Left kidney (tissue), 8 donors: ENCODE measurements at places on chromosomes 3 and 15. TPM values are rescaled to one million over a fixed set of nuclear protein-coding genes. Genes with fewer than 3 reads are reported as not detected.

The FAM81A gene
- polyA plus RNA-seq: 30.7 TPM

The STARD5 gene
- polyA plus RNA-seq: 4.9 TPM

DNA sequence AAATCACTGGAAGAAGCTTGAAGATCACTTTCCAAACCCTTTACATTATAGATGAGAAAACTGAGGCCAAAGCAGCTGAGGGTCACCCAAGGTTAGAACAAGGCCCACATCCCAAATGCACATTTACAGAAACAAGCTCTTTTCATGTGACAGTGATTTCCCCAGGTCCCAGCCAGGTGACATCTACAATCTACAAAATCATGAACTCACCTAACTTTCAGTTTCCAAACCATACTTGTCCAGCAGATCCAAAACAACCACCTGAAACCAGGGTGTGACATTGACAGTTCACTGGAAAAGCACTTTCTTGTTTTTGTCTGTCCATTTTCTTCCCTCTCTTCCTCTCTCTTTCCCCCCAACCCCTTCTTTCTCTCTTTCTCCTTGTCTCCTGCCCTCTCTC lies 132.2 kb upstream of the PRICKLE2 start:
- DNase-seq: no peak

The ASB14 gene
- polyA plus RNA-seq: 1.4 TPM

GRCh38 chr15:67543348-67543718 lies 830 bp downstream of the MAP2K5 start:
- DNase-seq: peak; percentile 27

- DNase-seq: peak; percentile 28
Measured at GRCh38 chr15:76576523-76577279, 240.1 kb downstream of the ISL2 start.

DNA sequence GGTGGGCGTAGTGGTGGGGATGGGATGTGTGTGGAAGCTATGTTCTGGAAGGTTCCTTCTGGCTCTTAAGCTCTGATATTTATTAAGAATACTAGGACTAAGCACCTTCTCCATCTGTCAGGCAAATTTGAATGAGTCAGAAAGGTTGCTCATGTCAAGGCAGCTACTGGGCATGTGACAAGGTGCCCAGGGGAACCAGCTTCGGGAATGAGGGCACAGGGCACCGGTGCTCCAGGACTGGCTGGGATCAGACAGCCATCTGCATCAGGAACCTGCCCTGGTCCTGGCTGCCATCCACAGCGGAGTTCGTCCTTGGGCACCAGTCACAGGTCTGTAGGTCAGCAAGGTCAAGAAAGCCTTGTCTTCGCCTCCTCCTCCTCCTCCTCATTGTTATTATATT lies 32.5 kb downstream of the CA12 start:
- no peak for DNase-seq

The CFAP100 gene
- polyA plus RNA-seq: 1.7 TPM

GRCh38 chr15:70158309-70159000 lies 60.7 kb upstream of the TLE3 start:
- DNase-seq: no peak

The PPP1R14D gene
- 0.62 TPM for polyA plus RNA-seq

The FAM43A gene
- 3.7 TPM for polyA plus RNA-seq

DNA sequence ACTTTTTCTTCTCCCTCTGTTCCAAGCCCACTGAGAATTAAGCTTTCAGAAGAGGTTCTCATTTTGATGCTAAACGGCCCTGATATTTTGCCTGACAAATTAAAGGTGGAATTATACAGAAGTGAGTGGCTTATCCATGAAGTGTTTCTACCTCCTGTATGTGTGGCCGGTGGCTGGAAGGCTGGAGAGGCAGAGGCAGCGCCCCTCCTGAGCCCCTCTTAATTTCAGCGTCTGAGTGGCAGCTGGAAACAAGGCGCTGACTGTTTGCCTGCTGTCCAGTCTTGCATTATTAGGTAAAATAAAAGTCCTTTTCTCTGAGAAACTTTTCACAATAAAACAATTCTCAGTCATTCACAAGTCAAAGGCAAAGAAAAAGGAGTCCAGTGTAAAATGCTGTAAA lies 685.7 kb downstream of the MCTP2 start:
- DNase-seq: no peak

DNA sequence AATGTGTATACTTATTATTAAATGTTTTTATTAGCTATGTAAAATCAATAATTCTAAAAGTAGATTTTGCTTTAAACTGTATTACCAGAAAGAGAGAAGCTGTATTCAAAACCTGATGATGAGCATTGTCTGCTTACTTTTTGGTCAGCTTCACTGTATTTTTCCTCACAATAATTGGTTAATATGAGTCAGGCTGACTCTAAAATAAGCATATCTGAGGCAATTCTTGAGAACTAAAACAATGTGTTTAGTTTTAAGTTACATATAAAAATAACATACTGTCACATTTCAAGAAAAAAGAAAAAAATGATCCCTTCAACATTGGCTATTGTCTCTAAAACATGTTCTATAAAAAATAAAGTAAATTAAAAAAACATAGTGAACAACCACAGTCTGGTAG lies 66.1 kb downstream of the EPHA3 start:
- no peak for DNase-seq

The TRANK1 gene
- 9.9 TPM for polyA plus RNA-seq

The LMOD3 gene
- 0.05 TPM for polyA plus RNA-seq

The CCDC13 gene
- 3.8 TPM for polyA plus RNA-seq

GRCh38 chr3:141659821-141660613 lies 78.1 kb upstream of the RNF7 start:
- peak; percentile 48 for DNase-seq

The MCF2L2 gene
- 1.7 TPM for polyA plus RNA-seq

DNA sequence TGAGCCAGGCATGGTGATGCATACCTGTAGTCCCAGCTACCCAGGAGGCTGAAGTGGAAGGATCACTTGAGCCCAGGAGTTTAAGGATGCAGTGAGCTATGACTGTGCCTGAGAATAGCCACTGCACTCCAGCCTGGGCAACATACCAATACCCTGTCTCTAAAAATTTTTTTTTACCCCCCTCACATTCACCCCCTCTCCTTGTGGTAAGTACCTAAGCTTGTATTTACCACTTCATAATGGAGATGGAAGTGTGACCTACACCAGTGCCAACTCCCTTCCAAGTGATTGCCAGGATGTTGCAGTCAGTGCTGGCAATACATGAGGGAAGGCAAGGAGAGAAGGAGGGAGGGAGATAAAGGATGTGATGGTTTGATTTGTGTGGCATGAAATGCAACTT lies 84.2 kb downstream of the LRRC28 start:
- DNase-seq: no peak

DNA sequence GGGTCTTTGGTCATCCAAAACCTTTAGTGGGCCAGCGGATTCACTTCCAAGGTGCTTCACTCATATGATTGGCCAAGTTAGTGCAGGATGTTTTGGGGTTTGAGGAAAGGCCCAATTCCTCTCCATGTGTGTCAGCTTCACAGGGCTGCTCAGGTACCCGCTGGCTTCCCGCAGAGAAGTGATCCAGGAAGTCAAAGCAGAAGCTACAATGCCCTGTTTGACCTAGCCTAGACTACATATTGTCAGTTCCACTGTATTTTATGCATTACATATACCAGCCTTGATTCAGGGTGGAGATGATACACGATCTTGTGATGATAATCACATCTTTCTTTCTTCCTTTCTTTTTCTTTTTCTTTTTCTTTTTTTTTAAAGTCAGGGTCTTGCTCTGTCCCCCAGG lies 32.1 kb downstream of the PDE8A start:
- DNase-seq: no peak

The ARIH2 gene
- 112 TPM for polyA plus RNA-seq

DNA sequence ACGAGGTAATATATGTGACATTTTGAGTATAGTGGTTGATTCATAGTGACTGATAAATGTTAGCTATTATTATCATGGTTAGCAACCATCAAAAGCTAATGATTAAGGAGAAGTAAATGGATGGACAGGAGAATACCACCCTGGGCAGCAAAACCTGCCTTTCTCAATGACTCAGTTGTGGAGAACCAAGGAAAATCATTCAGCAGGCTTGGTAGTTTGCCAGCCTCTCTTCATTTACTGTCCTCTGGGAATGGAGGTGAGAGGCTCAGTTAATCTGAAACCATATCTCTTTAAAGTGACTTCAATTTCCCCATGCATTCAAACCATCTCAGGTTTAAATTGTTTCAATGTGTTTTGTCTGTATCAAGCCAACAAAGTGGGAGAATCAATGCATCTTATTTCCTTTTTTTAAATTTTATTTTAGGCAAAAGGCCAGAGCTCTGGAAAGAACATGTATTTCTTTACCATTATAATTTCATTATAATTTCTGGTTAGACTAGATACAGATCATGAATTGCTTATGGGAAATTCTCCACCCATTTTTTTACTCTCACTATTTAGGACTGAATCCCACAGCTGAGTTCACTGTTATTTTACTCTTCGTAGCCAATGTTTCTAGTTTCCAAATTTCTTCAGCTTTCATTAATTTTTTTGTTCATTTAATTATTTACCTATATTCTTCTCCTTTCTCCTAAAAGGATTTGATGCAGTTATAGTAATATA lies 2.7 kb downstream of the TM4SF18 start:
- DNase-seq: no peak

The DGKG gene
- 0.43 TPM for polyA plus RNA-seq

DNA sequence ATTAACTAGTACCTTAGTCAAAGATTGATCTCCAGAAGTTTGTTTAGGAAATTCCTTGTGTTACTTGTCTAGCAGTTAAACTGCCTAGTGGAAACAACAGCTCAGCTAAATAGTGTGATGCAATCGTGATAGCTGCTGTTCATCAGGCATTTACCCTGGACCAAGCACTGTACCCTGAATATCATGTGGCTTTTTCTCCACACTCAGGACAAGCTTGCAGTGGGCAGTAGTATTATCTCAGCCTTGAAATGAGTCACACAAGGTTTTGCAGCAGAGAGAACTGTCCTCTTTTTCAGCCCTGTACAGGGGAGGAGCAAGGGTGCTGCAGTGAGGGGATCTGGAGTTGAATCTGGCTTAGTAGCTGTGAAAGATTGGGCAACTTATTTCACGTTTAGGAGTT lies 208.4 kb downstream of the TP63 start:
- DNase-seq: no peak

GRCh38 chr3:115704661-115705338 lies 81.5 kb downstream of the GAP43 start:
- DNase-seq: no peak

DNA sequence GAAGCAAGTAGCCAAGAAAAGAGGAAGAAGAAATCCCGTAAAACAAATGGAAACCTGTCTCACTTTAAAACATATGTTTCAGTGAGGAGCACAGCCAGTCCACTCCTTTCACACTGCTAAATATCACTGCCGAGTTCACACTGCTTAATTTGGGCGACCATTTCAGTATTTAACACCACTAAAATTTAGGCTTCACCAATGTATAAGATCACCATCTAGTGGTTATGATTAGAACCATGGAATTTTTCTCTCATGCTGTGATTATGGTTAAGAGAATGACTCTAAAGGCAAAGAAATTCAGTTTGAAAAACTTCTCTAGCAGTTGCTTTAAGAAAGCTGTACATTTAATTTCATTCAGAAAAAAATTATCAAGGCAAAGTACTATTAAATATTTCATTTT lies 16.6 kb downstream of the SLC4A7 start:
- no peak for DNase-seq

DNA sequence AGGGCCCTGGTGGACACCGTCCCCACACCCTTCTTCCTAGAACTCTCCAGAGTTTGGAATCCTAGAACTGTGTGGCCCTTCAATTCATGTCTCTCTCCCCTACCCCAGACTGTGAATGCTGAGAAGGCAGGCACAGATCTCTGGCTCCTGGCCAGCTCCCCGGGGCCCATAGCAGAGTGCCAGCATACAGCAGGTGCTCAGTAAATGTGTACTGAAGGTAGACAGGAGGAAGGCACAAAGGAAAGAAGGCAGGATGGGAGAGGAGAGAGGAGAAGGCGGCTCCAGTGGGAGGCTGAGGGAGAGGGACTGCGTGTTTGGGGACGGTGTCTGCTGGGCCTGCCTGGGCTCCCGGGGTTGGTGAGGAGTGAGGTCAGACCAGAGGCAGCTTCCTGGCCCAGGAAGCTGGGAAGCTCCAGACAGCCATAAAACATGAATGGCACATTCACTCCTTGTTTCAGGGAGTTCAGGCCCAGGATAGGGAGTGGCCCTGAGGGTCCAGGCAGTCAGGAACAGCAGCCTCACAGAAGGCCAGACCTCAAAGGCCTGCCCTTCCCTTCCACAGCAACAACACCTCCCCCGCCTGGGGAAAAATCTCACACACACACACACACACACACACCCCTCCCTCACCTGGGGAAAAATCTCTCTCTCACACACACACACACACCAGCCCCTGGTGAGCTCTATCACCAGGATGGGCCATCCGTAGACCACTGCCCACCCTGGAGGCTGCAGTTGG lies 137.1 kb upstream of the PRR20G start:
- no peak for DNase-seq

DNA sequence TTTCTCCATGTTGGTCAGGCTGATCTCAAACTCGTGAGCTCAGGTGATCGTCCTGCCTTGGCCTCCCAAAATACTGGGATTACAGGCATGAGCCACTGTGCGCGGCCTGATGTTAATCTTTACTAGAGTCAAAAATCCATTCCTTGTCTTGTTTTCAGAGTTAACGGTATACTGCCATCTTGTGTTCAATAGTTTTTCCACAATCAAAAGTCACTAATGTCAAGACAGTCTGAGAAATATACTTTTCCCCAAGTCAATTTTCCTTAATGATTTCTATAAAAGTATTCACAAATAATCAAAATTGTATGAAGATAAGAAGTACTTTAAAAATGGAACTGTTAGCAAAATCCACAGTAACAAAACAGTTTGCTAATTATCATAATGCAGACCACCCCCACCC lies 8.5 kb downstream of the CRBN start:
- peak; percentile 21 for DNase-seq

The RAP2B gene
- 7.1 TPM for polyA plus RNA-seq

DNA sequence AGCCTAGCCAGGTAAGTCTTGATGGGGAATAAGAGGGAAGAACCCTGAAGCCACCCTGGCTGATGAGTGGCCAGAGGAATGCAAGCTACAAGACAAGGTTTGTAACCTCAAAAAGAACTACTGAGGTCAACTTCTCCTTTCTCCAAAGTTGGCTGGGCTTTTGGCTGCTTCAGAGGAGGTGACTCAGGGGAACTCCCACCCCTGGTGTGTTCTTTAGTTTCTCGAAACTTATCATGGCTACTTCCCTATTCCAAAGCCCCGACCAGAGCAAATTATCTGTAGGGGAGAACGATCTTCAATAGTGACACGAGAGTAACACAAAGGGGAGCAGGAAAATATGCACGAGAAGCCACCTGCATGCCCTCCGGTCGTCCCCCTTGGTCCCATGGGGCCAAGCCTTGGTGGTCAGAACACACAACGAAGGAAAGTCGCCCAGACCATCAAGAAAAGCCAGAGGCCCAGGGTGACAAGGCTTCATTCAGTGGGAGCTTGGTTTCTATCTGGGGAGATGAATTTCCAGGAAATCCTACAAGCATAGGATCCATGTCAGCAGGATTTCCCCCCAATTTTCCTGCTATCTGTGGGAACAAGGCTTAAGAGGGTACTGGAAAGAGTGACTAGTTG lies 6.5 kb upstream of the BCL2A1 start:
- DNase-seq: no peak

The LRRK1 gene
- polyA plus RNA-seq: 3.0 TPM
